Fibroblast of villous mesenchyme (primary cell): ENCODE measurements at places on chromosomes 1 and 21.

- DNase-seq = no peak
These were observed 51.9 kb upstream of the EDN2 start for GRCh38 chr1:41536361-41536802.

DNA sequence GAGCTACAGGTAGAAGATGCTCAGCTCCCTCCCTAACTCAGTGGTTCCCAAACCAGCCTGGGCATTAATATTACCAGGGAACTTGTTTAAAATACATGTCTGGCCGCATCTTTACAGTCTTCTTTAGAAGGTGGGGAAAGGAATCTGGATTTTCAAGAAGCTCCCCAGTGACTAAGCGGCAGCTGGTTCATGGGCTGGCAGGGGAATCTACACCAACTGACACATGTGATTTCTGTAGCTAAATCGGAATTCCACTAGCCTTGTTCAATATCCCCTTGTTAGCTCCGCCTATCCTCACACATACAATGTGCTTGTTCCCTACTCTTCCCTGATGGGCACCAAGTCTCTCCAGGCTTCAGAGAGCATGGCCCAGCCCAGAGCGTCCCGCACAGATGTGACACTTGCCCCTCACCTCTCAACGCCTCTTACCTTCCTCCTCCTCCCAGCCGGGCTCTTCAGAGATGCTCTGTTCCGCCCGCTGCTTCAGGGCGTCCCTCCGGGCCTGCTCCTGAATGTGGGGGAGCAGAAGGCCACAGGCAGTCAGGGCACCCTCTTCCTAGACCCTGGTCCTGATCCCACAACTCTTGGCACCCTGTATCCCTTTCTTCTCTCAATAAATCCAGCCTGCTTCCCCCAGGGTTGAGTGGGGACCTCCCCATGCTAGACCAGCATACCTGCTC lies 15.3 kb downstream of the TSSK3 start:
- DNase-seq = no peak

DNA sequence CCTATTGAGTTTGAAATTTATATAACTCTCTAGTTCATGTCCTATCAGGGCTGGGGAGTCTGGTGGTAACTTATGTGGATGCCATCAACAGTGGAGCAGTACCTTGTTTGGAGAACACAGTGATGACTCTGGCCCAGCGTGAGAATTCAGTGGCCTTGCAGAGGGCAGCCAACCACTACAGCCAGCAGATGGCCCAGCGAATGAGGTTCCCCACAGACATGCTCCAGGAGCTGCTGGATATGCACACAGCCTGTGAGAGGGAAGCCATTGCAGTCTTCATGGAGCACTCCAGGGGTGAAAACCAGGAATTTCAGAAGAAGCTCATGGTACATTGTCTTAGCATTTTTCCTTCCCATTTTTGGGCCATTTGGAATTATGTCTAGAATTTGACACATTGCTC lies 32.0 kb upstream of the GBP6 start:
- no peak for DNase-seq

GRCh38 chr1:46568461-46568891 lies 17.0 kb upstream of the KNCN start:
- DNase-seq = no peak

DNA sequence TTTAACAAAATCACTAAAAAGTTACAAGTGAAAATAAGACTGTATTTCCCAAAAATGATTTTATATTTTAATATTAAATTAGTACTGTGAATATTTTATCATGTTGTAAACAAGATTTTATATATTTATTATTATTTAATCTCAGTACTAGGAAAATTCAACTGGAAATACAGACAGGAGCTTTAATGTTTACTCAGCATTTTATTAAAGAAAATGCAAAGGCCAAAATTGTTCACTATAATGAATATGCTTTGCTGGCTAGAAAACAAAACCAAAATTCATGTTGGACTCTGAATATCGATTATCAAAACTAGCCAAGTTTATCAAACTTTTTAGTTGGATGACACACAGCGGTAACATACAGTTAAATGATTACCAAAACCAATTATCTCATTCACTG lies 782.3 kb downstream of the AMY1C start:
- DNase-seq = no peak

GRCh38 chr21:25708467-25709065 lies 26.1 kb downstream of the ATP5PF start:
- peak; percentile 66 for DNase-seq

DNA sequence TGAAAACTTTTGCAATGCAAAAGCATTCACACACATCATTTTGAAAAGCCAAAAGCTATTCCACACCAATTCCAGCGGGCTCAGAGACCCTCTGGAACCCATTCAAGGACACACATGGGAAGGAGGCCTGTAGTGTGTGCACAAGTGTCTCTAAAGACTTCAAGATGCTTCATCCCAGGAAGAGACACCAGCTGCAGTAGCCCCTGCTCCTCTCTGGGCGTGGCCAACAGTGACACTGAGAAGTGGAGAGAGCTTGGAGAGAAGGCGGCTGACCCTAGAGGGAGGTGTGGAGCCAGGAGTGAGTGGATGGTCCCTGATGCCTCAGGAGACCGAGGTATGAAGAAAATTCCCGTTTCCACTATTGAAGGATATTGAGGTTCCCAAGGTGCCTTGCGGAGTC lies 14.9 kb upstream of the TNNI1 start:
- DNase-seq = peak; percentile 24

- DNase-seq = no peak
These were observed 275.8 kb downstream of the KCTD3 start for GRCh38 chr1:215842905-215843304.

DNA sequence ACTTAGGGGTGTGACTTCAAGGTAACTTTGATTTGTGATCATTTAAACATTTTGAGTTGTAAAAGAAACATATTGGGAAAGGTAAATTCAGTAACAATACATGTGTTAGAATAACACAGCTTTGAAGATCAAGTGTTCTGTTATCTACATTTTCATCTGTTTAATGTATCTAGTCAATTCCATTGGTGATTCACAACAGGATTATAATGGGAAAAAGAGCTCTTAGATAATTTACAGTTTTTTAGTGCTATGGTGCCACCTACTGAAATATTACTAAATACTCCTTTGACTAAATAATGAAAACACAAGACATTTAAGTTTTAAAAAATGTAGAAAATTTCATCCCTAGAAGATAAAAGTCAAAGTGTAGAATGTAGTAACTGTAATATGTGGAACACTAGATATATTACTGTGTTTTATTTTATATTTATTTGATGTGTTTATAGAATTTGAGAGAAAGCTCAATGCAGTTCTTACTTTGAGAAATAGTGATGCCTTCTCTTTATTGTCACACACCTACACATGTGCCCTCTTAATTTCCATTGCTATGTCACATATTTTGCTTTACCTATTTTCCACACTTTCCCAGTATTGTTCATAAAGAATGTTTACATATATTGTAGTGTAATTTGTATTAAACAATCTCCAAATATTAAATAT lies 47.4 kb downstream of the PTPRC start:
- DNase-seq = peak; percentile 65

GRCh38 chr1:226736908-226737818 lies 1.9 kb downstream of the ITPKB start:
- DNase-seq = peak; percentile 48

GRCh38 chr1:32413507-32414185 lies 19.4 kb upstream of the BSDC1 start:
- peak; percentile 76 for DNase-seq

GRCh38 chr1:205632669-205633169 lies 908 bp upstream of the ELK4 start:
- peak; percentile 18 for DNase-seq

DNA sequence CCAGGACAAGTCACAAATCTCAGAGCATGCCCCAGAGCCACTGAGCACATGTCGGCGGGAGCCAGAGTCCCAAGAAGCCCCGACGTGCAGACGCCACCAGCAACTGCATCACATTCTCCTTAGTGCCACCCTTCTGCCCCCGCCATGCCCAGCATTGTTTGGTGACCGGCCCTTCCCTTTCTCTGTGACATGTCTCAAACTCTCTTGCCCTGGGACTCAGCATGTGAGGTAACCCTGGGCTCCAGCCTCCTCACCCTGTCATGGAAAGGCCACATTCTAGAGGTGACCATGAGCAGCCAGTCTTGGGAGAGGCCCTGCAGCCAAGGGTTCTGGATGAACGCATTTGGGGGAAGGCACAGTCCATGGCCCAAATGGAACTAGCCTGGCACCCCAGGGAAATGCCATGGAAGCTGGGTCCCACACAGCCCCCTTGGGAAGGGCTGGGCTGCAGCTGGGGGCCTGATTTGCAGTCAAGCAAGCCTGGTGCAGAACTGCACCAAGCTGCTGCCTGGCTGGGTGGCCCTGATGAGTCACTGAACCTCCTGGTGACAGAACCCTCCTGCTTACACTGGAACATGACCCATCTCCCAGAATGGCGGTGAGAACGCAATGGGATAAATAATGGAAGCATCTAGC lies 94.4 kb downstream of the ITPKB start:
- no peak for DNase-seq

- no peak for DNase-seq
These were observed 19.3 kb upstream of the ACTL8 start for GRCh38 chr1:17735793-17736192.
